Common myeloid progenitor, CD34-positive (primary cell): ENCODE measurements at places on chromosomes 6 and 20.

GRCh38 chr6:119110601-119111548, 32.4 kb upstream of the FAM184A start:
- H3K27me3 ChIP-seq: no peaks in the 10 kb centered on the region
- H3K27ac ChIP-seq: no peak overlapping the region
- H3K36me3 ChIP-seq: no peaks in the 10 kb centered on the region
- H3K4me1 ChIP-seq: peaks cover 8% of the 10 kb centered on the region
- no peak overlapping the region for H3K4me3 ChIP-seq

GRCh38 chr20:36871640-36872570, 4.0 kb upstream of the TLDC2 start:
- no peak overlapping the region for H3K27ac ChIP-seq
- H3K36me3 ChIP-seq: no peaks in the 10 kb centered on the region
- peaks cover 4% of the 10 kb centered on the region for H3K4me1 ChIP-seq
- no peaks in the 10 kb centered on the region for H3K27me3 ChIP-seq
- H3K4me3 ChIP-seq: no peak overlapping the region

- no peaks in the 10 kb centered on the region for H3K27me3 ChIP-seq
- H3K27ac ChIP-seq: no peak overlapping the region
- H3K36me3 ChIP-seq: no peaks in the 10 kb centered on the region
- no peaks in the 10 kb centered on the region for H3K4me1 ChIP-seq
- no peak for DNase-seq
Observed at GRCh38 chr6:44820321-44820720, 432.8 kb downstream of the CDC5L start.

- H3K36me3 ChIP-seq: no peaks in the 10 kb centered on the region
- H3K4me1 ChIP-seq: no peaks in the 10 kb centered on the region
- no peak overlapping the region for H3K4me3 ChIP-seq
- DNase-seq: no peak
- H3K27me3 ChIP-seq: peaks cover 31% of the 10 kb centered on the region
- no peak overlapping the region for H3K27ac ChIP-seq
Observed at GRCh38 chr6:168414336-168415097, 26.5 kb upstream of the SMOC2 start.

DNA sequence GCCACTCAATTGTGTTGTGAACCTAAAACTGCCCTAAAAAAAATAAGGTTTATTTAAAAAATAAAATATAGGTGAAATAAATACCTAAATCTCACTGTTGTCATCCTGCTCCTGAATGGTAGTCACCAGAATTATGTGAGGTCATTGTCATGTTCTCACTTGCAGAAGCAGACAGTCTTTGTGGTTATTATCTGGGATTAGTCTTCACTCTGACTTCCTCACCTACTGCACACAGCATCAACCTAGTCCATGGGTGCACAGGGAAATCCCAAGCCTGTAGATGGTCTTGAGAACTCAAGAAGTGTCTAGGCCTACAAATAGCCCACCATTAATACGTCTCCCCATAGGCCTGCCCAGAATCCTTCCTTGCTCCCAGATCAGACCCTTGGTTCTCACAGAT, 97.0 kb downstream of the FOXF2 start:
- H3K27ac ChIP-seq: no peak overlapping the region
- no peaks in the 10 kb centered on the region for H3K27me3 ChIP-seq
- no peaks in the 10 kb centered on the region for H3K36me3 ChIP-seq
- H3K4me3 ChIP-seq: no peak overlapping the region
- no peak for DNase-seq

DNA sequence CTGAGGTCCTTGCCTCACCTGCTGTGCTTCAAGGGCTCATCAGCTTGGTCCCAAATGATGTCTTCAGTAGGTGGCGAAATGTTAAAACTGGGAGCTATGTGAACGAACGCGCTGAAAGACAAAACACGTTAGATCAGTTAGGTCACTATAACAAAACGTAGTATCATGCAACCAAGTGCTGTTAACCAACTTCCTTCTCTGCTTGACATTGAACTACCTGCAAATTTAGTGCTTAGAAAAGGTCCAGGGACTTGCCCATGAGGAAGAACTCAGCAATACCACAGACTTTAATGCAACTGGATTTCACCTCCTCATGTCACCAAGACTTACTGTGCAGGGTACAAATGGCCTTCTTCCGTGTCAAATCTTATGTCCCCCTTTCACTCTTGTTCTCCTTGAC, 24.8 kb downstream of the BACH2 start:
- peaks cover 17% of the 10 kb centered on the region for H3K4me1 ChIP-seq
- no peak overlapping the region for H3K4me3 ChIP-seq
- H3K27me3 ChIP-seq: no peaks in the 10 kb centered on the region
- no peak overlapping the region for H3K27ac ChIP-seq
- H3K36me3 ChIP-seq: no peaks in the 10 kb centered on the region

DNA sequence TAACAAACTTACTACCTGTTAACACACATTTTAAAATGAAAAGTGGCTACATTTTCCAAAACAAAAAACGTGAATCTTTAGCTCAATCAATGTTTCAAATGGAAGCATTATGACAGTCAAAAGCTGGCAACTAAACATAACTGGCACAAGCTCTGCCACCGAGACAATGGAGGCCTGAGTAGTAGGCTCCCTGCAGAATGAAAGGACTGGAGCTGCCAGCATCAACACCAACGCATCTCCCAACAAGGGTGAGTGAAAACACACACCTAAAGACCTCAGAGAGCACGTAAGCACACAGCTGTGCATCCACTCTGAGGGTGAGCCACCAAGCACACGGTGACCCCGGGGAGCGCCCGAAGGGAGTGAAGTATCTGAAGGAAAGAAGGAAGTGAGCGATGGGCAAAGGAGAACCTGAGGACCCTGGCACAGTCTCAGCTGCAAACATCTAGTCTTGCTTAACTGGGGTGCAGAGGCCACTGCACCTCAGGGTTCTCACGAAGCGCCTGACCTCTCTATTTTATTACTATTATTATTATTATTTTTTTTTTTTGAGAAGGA, 1.6 kb upstream of the ADRM1 start:
- H3K4me3 ChIP-seq: peak overlapping the region; percentile 89
- H3K36me3 ChIP-seq: no peaks in the 10 kb centered on the region
- H3K27ac ChIP-seq: no peak overlapping the region
- no peak for DNase-seq
- peaks cover 24% of the 10 kb centered on the region for H3K4me1 ChIP-seq

DNA sequence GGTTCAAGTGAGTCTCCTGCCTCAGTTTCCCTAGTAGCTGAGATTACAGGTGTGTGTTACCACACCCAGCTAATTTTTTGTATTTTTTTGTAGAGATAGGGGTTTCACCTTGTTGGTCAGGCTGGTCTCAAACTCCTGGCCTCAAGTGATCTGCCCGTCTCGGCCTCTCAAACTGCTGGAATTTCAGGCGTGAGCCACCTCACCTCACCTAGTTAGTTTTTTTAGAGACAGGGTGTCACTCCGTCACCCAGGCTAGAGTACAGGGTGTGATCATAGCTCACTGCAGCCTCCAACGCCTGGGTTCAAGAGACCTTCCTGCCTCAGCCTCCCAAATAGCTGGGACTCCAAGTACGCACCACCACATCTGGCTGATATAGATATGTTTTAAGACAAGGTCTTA, 22.9 kb downstream of the SYTL3 start:
- H3K36me3 ChIP-seq: no peaks in the 10 kb centered on the region
- peaks cover 3% of the 10 kb centered on the region for H3K4me1 ChIP-seq
- no peak overlapping the region for H3K4me3 ChIP-seq
- DNase-seq: no peak

DNA sequence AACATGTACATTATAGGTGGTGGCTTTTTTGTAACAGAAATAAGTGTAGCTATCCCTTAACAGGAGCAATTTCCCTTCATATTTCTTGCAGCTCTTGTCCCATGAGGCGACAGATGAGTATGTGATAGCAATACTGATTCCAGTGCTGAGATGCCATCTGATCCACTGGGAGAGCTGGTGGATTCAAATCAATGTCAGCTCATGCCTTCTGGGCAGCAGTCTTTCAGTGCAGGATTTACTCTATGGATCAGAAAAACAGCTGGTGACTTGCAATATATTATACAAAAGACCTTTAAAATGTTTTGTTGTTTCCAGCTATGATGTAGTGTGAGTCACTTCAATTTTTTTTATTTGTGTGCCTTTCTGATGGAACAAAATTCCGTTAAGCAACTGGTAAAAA, 259.9 kb upstream of the SASH1 start:
- H3K27ac ChIP-seq: no peak overlapping the region
- no peaks in the 10 kb centered on the region for H3K27me3 ChIP-seq
- H3K4me1 ChIP-seq: no peaks in the 10 kb centered on the region
- DNase-seq: no peak
- no peaks in the 10 kb centered on the region for H3K36me3 ChIP-seq

DNA sequence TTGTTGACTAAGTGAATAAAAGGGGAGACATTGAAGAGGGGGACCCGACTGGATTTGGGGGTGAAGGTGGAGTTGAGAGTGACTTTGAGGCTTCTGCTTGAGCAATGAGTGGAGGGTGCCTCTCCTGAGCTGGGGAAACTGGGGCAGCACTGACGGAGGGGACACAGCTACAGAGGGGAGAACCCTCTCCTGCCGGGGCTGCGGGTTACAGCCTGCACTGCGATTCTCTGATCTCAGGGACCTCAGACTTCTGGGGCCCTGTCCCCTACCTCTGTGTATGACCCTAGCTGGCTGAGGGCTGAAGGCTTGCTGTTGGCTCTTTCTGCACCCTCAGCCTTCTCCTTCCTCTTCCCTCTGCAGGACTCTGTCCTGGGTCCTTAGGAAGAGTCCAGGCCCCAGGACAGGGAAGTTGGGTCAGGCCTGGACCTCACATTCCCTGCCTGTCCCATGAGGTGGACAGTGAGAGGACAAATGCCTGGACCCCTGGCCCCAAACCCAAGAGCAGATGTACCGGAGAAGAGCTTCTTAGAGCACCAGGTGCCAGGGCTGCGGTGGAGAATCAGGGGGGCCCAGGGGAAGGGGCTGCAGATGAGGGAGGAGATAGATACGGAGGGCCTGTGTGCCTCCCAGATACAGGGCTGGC, 13.7 kb upstream of the FAM110A start:
- H3K27me3 ChIP-seq: no peaks in the 10 kb centered on the region
- no peak for DNase-seq
- H3K27ac ChIP-seq: no peak overlapping the region
- H3K4me1 ChIP-seq: no peaks in the 10 kb centered on the region
- H3K4me3 ChIP-seq: no peak overlapping the region

DNA sequence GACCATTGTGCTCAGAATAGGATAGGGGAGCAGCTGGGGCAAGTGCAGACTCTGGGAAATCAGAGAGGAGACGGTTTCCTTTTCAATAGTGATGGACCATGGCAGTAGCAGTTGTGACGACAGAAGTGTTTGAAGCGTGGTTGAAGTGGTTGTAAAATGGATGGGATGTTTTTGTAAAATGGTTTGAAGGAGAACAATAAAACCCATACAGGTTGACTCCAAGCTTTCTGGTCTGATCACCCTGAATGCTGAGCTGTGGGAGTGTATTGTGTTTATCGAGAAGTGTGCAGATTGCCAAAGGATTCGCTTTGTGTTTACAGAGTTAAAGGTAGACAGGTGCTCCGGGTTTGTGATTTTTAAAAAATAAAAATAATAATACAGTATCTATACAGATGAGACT, 255.2 kb upstream of the SULF2 start:
- H3K27ac ChIP-seq: no peak overlapping the region
- peaks cover 2% of the 10 kb centered on the region for H3K27me3 ChIP-seq
- no peak overlapping the region for H3K4me3 ChIP-seq
- DNase-seq: no peak
- no peaks in the 10 kb centered on the region for H3K4me1 ChIP-seq

GRCh38 chr6:5566718-5567117, 305.4 kb downstream of the FARS2 start:
- no peaks in the 10 kb centered on the region for H3K4me1 ChIP-seq
- H3K4me3 ChIP-seq: no peak overlapping the region
- H3K36me3 ChIP-seq: no peaks in the 10 kb centered on the region
- DNase-seq: no peak
- no peak overlapping the region for H3K27ac ChIP-seq

DNA sequence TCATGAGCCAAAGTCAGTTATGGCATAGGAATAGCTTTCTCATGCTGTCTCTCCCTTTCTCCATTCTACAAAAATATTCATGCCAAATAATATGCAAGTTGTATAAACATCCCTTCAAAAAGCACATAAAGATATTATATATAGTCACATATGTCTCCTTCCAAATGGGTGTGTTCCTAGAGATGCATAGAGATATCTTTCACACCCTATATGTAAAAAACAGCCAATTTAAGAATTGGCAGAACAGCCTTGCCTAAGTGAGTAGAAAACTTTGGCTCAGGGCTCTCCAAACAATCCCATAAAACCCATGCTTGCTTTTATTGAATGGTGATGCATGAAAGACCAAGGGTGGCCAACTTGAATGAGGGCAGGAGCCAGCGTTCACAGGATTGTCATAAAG, 274.7 kb upstream of the SUPT3H start:
- no peaks in the 10 kb centered on the region for H3K27me3 ChIP-seq
- peaks cover 9% of the 10 kb centered on the region for H3K4me1 ChIP-seq

DNA sequence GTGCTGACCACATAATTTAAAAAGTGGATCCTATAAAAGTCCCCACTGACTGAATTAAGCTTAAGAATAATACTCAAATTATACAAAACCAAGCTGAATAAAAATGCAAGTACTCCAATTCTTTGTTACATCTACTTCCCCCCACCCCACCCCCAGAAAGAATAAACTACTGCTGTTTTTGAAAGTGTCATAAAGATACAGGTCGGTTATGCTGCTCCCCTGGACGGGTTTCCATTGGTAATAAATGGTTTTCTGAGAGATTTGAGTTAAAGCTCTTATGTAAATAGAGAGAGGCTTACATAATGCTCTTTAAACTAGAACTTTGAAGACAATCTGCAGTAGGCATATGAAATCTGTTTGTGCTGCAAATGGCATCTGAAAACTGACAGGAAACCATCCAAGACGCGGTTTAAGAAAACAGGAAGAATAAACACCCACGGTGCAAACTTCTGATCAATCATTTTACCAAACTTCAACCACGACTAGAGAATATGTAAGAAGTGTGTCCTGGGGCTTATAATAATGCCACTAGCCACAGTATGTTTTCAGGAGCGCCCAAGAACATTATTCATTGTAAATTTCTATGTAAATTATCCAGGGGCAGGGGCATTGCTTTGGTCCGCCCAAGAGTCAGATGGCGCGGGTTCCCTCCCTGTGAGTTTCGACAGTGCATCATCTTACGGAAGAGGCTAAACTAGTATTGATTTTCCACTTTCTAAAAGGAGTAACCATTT, 10.8 kb upstream of the POU3F2 start:
- H3K27ac ChIP-seq: no peak overlapping the region
- peaks cover 5% of the 10 kb centered on the region for H3K4me1 ChIP-seq
- no peak for DNase-seq
- no peaks in the 10 kb centered on the region for H3K36me3 ChIP-seq
- H3K27me3 ChIP-seq: peaks cover 35% of the 10 kb centered on the region
- no peak overlapping the region for H3K4me3 ChIP-seq

- H3K27me3 ChIP-seq: no peaks in the 10 kb centered on the region
- no peak for DNase-seq
- no peaks in the 10 kb centered on the region for H3K4me1 ChIP-seq
- H3K27ac ChIP-seq: no peak overlapping the region
- H3K36me3 ChIP-seq: no peaks in the 10 kb centered on the region
- no peak overlapping the region for H3K4me3 ChIP-seq
Observed at GRCh38 chr6:114376611-114377175, 33.9 kb upstream of the HS3ST5 start.

DNA sequence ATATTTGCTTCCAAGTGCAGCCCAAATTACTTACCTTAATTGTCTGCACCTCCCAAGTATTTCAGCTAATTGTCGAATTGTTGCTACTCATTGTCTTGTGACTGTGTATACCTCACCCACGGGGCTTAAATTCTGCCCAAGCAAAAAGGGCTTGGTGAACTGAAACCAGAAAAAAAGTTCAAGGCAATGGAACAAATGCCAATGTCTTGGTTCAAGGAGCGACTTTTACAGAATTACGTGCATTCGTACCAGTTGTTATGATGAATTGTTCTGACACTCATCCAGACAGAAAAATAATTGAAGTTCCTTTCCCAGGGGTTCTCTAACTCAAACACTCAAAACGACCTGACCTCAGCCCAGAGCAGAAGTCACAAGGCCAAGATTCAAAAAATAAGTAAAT, 13.9 kb upstream of the PXDC1 start:
- no peaks in the 10 kb centered on the region for H3K36me3 ChIP-seq
- H3K4me1 ChIP-seq: peaks cover 4% of the 10 kb centered on the region
- H3K27ac ChIP-seq: no peak overlapping the region
- no peak for DNase-seq
